ENCODE measurements at places on chromosomes 1 and 21.

DNA sequence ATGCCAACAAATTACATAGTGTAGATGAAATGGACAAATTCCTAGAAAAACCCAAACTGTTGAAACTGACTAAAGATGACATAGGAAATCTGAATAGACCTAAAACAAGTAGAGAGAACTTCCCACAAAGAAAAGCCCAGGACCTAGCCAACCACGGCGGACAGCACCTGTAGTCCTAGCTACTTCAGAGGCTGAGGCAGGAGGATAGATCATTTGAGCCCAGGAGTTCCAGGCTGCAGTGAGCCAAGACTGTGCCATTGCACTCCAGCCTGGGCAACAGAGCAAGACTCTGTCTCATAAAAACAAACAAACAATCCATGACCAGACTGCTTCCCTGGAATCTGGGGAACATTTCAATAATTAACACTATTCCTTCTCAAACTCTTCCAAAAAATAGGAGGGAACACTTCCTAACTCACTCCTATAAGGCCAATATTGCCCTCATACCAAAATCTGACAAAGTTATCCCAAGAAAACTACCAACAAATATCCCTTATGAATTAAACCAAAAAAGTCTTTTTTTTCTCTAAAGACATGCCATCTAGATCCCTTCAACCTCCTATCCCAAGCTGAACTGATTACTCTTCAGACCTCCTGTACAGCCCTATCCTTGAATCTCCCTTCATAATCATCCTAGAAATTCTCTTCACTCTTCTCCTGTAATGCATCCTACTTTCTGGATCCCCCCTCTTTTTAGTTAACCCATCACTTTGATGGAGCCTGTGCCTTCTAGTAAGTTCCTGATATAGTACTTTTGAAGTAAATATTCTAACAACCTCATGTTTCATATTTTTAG is 15.5 kb downstream of the ZNF644 start:
- no peak for DNase-seq

GRCh38 chr21:35517865-35518264 is 468.8 kb upstream of the RUNX1 start:
- DNase-seq = no peak

DNA sequence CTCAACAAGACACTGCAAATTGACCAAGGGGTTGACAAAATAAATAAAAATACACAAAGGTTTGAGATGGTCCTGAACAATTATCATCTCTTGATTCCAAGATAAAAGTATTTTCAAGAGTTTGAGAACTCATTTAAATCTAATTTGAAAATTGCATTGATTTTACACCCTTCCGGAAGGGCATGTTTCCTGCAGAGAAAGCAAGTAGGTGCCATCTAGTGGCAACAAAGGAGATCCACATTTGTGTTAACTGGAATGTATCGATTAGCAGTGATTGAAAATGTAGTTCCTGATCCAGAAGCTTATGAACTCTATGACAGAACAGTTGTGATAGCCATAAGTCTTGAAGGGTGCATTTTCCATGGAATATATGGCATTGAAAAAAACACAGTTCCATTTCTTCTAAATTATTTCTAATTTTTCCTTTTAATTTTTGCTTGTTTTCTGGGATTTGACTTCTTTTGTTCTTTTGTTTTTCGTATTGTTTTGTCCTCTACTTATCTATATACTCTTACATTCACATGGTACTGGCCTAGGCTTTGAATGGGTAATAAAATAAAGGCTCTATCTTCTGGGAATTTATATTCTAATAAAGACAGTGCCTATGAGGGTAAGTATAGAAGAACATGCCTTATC is 143.7 kb downstream of the DNM3 start:
- DNase-seq = no peak

GRCh38 chr1:99672038-99672437 is 26.1 kb downstream of the PALMD start:
- DNase-seq = no peak

DNA sequence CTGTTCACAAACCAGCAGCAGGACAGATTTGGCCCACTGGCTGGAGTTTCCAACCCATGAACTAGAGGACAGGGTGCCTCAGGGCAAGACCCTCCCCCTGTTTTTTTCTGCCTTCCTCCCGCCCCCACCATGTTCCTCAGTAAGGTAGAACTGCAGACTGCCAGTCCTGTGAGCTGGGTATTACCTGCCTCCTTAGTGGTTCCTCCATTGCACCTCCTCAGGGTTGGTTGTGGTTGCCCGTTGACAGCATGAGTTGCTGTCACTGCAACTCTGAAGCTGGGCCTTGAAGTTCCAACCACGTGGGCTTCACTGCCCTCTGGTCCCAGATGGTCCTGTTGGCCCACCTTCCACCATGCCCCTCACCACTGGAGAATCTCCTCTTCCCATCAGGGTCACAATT is 28.8 kb downstream of the TENT5C start:
- DNase-seq = no peak

- no peak for DNase-seq
Measured at GRCh38 chr1:68327414-68327813, 95.1 kb upstream of the WLS start.
